ENCODE measurements at places on chromosomes 4 and X.

DNA sequence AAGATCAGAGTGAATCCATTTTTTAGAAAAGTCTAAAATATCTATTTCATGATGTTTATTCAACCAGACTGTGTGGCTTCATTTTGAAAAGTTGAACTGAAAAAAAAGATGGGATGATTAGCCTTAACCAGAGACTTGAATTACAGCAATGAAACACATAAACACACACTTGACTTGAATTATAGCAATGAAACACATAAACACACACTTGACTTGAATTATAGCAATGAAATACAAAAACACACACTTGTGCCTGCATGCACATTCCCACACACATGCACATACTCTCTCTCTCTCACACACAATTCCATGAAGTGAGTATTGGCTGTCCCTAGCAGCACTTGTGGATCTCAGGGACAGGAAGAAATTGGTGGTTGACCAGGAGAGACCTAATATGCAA lies 286.8 kb downstream of the USP46 start:
- DNase-seq: no peak

- DNase-seq: no peak
These were observed 19.3 kb upstream of the CSF2RA start for GRCh38 chrX:1249101-1249887.

DNA sequence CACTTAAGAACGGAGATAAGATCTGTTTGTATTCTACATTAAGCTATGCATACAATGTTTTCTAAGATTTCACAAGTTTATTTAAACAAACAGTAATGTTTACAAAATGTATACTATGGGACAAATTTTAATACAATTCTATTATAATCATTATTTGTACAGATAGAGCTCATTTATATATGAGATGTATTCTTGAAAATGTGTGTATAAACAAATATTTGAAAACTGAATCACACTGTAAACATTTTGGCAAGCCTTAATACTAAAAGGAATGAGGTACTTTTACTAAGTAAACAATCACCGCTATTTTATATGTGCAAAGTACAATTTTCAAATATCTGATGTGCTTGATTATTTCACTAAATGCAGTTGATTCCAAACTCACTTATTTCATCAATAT lies 119.2 kb upstream of the MAB21L2 start:
- DNase-seq: no peak

DNA sequence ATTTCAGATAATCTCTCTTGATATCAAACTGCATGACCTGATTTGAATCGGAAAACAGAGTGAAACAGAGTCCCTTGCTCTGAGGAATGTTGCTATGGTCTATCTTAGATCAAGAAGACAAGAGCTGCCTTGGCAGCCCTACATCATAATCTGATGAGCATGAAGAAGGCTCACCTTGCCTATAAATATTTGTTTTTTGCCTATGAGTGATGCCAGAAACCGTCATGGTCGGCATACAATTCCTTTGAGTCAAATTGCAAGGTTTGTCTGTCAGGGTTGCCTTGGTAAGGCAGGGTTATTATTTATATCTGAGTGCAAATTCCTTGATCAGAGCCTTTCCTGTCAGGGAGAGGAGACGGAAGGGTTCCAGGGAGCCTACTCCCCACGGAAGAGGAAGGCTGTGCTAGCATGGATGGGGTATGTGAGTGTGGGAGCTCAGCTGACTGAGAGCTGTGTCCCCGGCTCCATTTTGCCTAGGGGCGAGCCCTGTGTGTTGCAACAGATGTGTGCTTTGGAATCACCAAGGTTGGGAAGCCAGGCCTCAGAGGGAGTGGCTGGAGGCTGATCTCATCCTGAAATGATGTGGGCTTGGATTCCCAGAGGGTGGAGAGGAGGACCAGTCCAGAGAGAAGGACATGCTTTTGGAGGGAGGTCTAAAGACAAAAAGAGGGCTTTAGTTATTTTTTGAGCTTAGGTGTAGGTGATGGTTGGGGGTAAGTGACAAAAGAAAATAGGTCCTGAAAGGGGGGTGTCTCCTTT lies 43.6 kb downstream of the RTL9 start:
- no peak for DNase-seq

DNA sequence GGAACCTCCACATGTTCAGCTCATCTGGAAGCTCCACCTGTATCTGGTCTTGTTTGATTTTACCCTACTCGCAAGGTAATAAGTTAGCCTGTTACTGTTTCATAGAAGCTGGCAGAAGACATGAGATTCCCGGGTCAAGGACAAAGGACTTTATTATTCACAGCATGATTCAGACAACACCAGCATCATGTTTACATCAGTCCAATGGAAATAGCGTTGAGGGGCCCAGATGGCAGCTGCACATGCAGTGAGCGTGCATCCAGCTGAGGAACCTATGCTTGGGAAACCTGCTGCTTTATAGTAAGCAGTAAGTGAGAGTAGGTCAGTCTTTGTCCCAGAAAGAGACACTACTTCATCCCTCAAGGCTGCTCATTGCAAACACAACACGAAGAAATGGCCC lies 19.8 kb downstream of the TSPAN5 start:
- no peak for DNase-seq

Data from activated CD8-positive, alpha-beta memory T cell treated with anti-CD3 and anti-CD28 coated beads for 48 hours (primary cell).